ENCODE measurements at places on chromosomes 1 and 21.

DNA sequence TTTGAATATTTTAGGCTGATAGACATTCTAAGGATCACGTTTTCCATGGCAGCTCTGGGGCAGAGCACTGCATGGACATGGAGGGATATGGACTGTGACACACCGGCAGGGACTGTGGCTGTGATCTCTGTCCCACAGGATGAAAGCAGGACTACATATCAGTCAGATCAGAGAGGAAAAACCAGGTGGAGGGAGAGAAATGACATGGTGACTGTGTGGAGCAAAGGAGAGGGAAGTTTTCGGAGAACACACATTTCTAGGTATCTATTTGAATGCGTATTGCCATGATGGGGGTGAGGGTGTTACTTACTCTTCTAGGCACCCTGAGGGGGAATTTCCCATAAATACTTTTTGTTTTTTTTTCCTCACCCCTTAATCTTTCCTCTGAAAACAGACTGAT lies 3.2 kb upstream of the CD1C start:
- DNase-seq = no peak

DNA sequence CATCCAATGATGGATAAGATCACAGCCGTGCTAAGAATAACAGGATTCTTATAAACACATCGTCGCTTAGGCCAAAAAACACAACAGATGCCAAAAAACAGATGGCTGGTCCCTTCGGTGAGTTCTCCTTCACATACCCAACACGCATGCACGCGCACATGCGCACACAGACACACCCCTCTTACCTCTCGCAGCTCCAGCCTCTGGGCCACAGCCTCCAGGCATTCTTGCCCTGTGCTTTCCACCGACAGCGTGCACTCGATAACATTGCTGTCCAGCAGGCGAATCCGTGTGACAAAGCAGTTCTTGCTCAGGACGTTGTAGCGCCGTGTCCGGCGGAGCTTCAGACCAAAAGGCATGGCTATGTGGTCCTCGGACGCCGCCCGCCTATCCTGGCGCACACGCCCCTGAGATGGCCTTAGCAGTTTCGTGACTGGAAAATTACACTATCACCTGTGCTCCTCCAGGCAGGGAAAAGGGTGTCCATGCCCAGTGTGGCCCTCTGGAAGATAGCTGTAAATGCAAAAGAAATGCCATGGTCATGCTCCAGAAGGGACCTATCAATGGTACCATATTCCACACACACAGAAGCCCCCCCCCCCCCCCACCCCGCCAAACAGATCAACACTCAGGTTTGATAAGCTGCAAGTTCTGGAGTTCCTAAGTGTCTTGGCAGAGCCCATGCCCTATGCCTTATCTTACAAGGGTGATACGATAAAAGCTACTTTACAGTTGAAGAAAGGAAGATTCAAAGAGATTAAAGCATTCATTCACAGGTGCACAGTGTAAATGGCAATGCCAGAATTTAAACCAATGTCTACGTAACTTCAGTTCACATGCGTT lies 86.7 kb downstream of the PTPN14 start:
- no peak for DNase-seq

GRCh38 chr1:154865442-154866256 lies 4.4 kb downstream of the KCNN3 start:
- no peak for DNase-seq

DNA sequence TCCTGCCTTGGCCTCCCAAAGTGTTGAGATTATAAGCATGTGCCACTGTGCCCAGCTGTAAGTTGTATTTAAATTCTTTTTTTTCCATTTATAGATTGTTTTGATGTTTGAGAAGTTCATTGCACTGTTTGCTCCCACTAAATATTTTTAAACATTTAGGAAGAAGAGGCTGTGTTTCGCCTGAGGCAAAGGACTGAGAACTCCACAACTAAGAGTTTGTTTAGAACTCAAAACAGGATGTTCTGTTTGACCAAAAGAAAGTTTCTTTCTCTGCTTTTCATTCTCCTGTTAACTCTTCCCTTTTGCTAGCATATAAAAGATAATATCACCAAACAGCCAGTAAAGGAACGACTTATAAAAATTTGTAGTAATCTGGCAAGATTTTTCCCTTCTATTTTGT lies 87.0 kb downstream of the RUNX1 start:
- DNase-seq = no peak

GRCh38 chr1:244705261-244706234 lies 52.6 kb downstream of the DESI2 start:
- no peak for DNase-seq

DNA sequence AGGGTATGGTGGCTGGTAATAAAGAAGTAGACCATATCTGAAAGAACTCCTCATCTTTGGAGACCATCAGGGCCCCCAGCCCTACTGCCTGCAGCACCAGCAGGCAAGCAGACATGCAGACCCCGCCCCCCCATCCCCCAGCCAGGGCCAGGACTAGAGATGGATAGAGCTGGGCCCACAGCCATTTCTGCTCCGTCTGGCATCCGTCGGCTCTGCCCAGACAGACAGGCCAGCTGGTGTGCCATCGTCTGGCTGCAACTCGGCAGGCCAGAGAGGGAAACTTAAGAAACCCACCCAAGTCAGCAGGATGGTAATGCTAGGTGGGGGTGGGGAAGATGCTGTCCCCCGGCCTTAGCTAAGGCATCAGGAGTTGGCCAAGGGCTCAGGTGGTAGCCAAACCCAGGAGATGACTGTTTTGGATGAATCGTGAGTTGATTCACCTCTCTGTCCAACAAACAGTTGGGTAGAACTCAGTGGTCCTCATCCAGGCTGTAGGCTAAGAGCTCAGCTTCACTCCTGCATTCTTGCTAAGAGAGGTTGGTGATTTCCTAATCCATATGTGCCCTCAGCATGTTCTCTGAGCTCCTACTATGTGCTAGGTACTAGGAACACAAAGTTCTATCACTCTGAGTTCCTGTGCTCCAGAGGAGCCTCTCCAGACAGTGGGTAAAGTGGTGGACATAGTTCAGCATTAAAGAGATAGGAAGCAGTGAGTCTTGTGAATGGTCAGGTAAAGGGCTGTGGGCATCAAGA lies 23.2 kb upstream of the TMEM222 start:
- DNase-seq = no peak

GRCh38 chr1:18884419-18884717 lies 18.0 kb downstream of the ALDH4A1 start:
- DNase-seq = no peak

GRCh38 chr1:212073490-212073889 lies 37.9 kb downstream of the DTL start:
- DNase-seq = no peak

GRCh38 chr21:14239281-14239680 lies 23.3 kb downstream of the RBM11 start:
- no peak for DNase-seq

DNA sequence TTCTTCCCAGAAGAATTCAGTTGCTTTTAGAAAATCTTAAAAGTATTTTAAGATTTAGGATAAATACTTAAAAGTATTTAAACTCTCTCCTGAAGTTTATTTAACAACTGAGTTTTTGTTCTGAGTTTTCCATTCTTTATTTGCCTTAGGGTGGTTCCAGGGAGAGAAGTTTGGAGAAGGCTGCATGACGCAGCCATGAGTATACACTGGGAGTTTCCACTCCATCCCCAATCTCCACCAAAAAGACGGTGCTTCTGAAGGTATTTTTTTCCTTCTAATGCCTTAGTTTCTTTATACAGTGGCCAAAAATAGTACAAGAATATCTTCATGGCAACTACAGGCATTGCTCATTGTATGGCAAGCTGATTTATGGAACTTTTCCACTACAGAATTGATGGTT lies 122.7 kb downstream of the ST6GALNAC5 start:
- DNase-seq = no peak
